NCI-H1092 (cell line): ENCODE measurements at places on chromosomes 7 and 10.

GRCh38 chr7:12942609-12943008 lies 255.2 kb downstream of the ARL4A start:
- peak; percentile 10 for DNase-seq

- DNase-seq, result no peak
Measured at GRCh38 chr7:39592586-39592985, 26.4 kb downstream of the YAE1 start.

- peak; percentile 3 for DNase-seq
Measured at GRCh38 chr7:141737118-141737835, 881 bp upstream of the SSBP1 start.

DNA sequence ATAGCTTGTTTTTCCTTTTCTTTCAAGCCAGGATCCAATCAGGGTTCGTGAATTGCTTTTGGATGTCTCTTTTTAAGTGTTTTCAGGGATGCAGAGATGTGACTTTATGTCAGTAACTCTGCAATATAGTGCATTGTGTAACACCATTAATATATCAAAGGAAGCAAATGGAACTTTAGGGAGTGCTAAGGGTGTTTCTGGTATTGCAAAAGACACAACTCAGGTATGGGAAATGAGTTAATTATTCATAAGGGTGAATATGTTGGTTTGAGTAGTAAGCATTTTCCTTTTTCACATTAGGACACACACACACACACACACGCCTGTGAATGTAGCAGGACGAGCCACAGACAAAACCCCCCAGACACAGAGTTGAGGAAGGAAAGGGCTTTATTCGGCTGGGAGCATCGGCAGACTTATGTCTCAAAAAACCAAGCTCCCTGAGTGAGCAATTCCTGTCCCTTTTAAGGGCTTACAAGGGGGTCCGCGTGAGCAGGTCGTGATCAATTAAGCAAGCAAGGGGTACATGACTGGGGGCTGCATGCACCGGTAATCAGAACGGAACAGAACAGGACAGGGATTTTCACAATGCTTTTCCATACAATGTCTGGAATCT lies 31.8 kb upstream of the GSDME start:
- no peak for DNase-seq

DNA sequence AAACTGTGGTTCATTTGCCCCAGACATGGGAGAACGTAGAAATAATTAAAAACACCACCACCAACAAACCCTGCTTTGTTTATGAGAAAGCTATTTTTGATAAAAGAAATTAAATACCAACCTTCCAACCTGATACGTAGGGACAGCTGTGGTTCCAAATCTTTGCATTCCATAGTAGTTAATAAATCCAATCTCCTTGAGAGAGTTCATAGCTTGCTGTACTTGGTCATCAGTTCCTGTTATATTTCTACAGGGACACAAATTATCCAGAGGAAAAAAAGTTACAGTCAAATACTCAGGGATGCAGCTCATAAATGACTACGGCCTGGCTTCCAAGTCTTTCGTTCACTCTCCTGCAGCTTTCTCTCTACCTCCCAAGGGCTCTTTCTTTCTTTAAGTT lies 41.1 kb downstream of the PUS7 start:
- no peak for DNase-seq

- no peak for DNase-seq
Measured at GRCh38 chr10:99853655-99854054, 71.2 kb downstream of the ABCC2 start.
